ENCODE measurements at places on chromosomes 2 and 18. TPM values are rescaled to one million over a fixed set of nuclear protein-coding genes. Genes with fewer than 3 reads are reported as not detected.

The MEIS1 gene
- total RNA-seq, result 3.6 TPM

The RGPD4 gene
- not detected for total RNA-seq

The TFCP2L1 gene
- total RNA-seq, result not detected

The VSNL1 gene
- not detected for total RNA-seq

The FAM237A gene
- not detected for total RNA-seq

The SMCHD1 gene
- total RNA-seq, result 43.0 TPM

The PARD6G gene
- 34.7 TPM for total RNA-seq

Measured in dermis microvascular lymphatic vessel endothelial cell (primary cell).